Stomach (tissue), 19 donors: ENCODE measurements at places on chromosomes 13 and 19. TPM values are rescaled to one million over a fixed set of nuclear protein-coding genes. Genes with fewer than 3 reads are reported as not detected.

Gene SMAD9
- total RNA-seq = 4.7 TPM

Gene IL11
- not detected for total RNA-seq

- H3K36me3 ChIP-seq = no peaks in the 10 kb centered on the region
- H3K27me3 ChIP-seq = no peaks in the 10 kb centered on the region
- H3K4me3 ChIP-seq = no peak overlapping the region
- no peaks in the 10 kb centered on the region for H3K4me1 ChIP-seq
- H3K27ac ChIP-seq = no peak overlapping the region
Observed at GRCh38 chr13:67161176-67161575, 69.0 kb downstream of the PCDH9 start.

DNA sequence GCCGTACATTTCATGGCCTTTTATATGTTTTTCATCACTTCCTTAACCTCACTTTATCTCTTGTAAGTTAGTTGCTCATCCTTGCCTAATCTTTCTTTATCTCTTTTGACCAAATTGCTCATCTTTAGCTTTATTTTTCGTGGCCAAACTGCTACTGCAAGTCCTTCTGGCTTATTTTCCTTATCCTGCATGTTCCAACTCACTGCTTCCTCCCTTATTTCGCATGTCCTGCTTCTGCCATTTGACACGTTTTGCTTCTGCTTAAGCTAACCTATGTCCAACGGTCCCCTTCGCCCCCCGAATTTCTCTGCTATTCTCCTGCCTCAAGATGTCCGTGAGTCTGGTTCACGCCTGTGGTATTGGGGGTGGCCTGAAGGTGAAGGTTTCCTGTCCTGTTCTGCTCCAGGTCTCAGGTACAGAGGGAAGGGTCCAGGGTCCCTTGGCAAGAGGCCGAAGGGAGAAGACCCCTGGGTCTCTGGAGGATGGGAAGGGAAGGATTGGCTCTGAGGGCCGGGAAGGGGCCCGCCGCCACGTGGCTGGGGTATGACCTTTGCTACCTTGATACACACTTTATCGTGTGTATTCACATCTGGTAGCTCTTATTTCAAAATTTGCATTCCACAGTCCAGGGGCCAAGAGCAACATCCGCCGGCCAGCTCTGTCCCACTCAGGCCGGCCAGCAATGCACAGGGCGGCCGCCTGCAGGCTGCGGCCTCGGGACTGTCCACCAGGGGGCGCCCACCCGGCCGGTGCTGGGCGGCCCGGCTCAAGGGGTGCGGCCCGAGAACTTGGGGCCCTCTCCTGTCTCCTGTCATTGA is 2.9 kb upstream of the C19orf85 start:
- DNase-seq = peak; percentile 75
- H3K36me3 ChIP-seq = no peaks in the 10 kb centered on the region
- H3K27ac ChIP-seq = no peak overlapping the region
- H3K27me3 ChIP-seq = no peaks in the 10 kb centered on the region
- H3K4me3 ChIP-seq = no peak overlapping the region

DNA sequence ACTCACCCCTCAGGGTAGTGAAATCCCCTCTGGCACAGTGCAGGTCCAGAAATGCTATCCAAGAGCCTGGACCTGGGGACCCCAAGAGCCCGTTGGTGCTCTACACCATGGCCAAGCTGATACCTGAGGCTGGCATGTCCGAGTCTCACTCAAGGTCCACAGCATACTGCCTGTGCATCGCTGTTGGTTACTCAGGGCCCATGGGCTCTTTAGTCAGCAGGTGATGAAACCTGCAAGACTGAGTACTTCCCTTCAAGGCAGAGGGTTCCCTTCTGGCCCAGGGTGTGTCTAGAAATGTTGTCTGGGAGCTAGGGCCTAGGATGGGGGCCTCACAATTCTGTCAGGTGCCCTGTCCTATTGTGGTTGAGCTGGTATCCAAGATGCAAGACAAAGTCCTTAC is 19.6 kb upstream of the KBTBD7 start:
- no peak overlapping the region for H3K4me3 ChIP-seq
- no peaks in the 10 kb centered on the region for H3K36me3 ChIP-seq
- no peaks in the 10 kb centered on the region for H3K4me1 ChIP-seq
- no peaks in the 10 kb centered on the region for H3K27me3 ChIP-seq

- H3K4me1 ChIP-seq = peaks cover 24% of the 10 kb centered on the region
- H3K36me3 ChIP-seq = no peaks in the 10 kb centered on the region
- peaks cover 15% of the 10 kb centered on the region for H3K27me3 ChIP-seq
Observed at GRCh38 chr13:38686577-38687245, at the start of gene FREM2. Gene FREM2, plus strand, starts transcription at chr13:38687077. Its CDS starts 268 bp downstream, at chr13:38687345.

DNA sequence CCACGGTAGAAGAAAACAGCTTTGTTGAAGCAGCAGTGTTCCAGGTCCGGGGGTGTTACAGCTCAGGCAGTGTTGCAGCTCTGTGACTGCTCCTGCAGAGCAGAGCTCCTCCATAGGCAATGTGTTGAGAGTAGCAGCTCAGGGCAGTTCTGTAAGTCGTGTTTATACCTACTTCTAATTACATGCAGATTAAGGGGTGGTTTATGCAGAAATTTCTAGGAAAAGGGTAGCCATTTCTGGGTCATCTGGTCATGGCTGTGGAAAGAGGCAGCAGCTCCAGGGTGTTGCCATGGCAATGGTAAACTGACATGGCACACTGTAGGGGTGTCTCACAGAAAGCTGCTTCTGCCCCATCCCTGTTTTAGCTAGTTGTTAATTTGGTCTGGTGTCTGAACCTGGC is 316.4 kb downstream of the GPC5 start:
- no peaks in the 10 kb centered on the region for H3K4me1 ChIP-seq
- H3K27me3 ChIP-seq = no peaks in the 10 kb centered on the region
- DNase-seq = no peak
- H3K4me3 ChIP-seq = no peak overlapping the region
- no peak overlapping the region for H3K27ac ChIP-seq
- H3K36me3 ChIP-seq = no peaks in the 10 kb centered on the region

GRCh38 chr19:6500837-6501739 is 1.0 kb downstream of the TUBB4A start:
- no peak for DNase-seq
- H3K27ac ChIP-seq = no peak overlapping the region
- peaks cover 59% of the 10 kb centered on the region for H3K27me3 ChIP-seq
- H3K4me3 ChIP-seq = peak overlapping the region; percentile 43
- no peaks in the 10 kb centered on the region for H3K36me3 ChIP-seq
- peaks cover 12% of the 10 kb centered on the region for H3K4me1 ChIP-seq

GRCh38 chr13:51052581-51052980 is 58.5 kb downstream of the C13orf42 start:
- no peak for DNase-seq
- no peak overlapping the region for H3K27ac ChIP-seq

GRCh38 chr13:80022146-80022545 is 318.8 kb downstream of the SPRY2 start:
- H3K4me1 ChIP-seq = no peaks in the 10 kb centered on the region
- no peak overlapping the region for H3K4me3 ChIP-seq
- H3K36me3 ChIP-seq = no peaks in the 10 kb centered on the region
- no peak overlapping the region for H3K27ac ChIP-seq

- DNase-seq = no peak
- no peaks in the 10 kb centered on the region for H3K4me1 ChIP-seq
- H3K27me3 ChIP-seq = peaks cover 22% of the 10 kb centered on the region
- H3K27ac ChIP-seq = no peak overlapping the region
Observed at GRCh38 chr19:19230999-19231398, 19.2 kb downstream of the NCAN start.
